ENCODE measurements at places on chromosomes 7 and 10.
A peak's percentile ranks its signal among the peaks of the same experiment; 100 is the strongest.

DNA sequence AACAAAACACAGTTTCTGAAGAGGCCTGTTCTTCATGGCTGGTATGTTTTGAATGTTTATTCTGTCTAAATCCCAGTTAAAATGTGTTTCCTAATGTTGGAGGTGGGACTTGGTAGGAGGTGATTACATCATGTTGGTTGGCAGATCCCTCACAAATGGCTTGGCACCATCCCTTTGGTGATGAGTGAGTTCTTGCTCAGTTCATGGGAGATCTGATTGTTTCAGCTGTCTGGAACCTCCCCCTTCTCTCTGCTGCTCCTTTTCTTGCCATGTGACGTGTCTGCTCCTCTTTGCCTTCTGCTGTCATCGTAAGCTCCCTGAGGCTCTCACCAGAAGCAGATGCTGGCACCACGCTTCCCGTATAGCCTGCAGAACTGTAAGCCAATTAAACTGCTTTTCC is 383.6 kb upstream of the TPK1 start:
- DNase-seq, result no peak

GRCh38 chr10:107032700-107033401 is 131.7 kb downstream of the SORCS1 start:
- DNase-seq, result no peak

- no peak for DNase-seq
Observed at GRCh38 chr10:12279281-12279680, 70.1 kb upstream of the CAMK1D start.

DNA sequence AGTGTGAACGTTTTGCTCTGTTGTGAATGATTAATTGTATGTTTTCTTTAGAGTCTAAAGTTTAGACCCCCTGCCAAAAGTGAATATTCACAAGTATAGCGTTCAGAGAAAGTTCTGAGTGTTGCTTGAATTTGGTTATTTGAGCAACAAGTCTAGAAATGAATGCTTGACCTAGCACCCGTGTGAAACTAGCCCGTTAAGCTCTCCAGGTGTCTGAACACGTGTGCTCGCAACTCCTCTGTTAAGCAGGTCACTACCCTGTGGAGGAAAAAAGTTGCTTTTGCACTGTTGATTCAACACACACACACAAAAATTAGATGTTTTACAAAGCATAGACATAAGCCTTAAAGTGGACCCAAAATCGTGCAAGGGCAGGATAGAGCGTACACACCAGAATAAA is 78.6 kb upstream of the SAMD8 start:
- DNase-seq, result no peak

- DNase-seq, result peak; percentile 48
Observed at GRCh38 chr10:132185601-132186487, 904 bp upstream of the DPYSL4 start.

DNA sequence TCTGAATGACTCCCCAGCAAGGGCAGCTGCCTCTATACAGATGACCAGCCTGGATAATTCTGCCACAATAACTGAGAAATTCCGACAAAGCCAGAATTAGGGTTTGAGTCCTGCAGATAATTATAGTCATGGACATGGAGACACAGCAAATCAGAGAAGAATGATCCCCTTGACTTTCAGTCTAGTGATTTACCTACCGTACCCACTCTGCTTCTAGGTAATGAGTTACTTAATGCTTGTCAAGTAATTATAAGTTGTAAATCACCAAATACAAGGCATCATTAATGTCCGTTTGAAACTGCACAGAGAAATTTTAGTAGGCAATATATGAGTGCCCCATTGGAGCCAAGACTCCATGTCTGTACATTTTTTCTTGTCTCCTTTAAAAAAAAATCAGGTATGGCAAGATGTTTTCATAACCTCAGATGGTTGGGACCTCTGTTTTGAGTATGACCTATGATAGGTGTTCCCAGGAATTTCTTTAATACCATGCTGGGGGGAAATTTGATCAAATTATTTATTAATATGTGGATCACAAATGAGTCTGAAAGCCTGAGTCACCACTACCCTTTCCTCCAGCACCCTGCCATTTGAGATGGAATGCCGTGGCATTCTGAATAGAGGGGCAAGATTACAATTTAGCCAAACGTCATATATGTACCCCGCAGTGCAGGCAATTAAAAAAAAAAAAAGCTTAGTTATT is 5.5 kb upstream of the ARID5B start:
- no peak for DNase-seq

DNA sequence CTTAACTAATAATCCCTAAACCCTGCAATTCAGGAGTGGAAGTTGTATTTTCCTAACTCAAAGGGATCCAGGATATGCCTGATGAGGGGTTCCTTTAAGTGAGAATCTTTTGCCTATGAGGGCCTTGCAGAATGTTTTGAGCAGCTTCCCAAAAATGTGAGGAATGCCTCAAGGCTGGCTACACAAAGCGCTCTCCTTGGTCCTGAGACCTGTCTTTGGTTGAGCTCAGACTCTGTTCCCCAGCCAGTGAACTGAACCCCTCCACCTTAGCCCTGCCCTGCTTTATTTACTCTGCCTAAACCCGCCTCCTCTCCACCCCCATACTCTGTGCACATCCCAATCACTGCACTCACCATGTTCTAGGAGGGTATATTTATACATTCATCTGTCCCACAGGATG is 108.6 kb downstream of the NRCAM start:
- no peak for DNase-seq

GRCh38 chr7:94330269-94331020 is 64.2 kb upstream of the COL1A2 start:
- no peak for DNase-seq

- DNase-seq, result no peak
Observed at GRCh38 chr7:123120286-123120685, 79.5 kb downstream of the SLC13A1 start.

DNA sequence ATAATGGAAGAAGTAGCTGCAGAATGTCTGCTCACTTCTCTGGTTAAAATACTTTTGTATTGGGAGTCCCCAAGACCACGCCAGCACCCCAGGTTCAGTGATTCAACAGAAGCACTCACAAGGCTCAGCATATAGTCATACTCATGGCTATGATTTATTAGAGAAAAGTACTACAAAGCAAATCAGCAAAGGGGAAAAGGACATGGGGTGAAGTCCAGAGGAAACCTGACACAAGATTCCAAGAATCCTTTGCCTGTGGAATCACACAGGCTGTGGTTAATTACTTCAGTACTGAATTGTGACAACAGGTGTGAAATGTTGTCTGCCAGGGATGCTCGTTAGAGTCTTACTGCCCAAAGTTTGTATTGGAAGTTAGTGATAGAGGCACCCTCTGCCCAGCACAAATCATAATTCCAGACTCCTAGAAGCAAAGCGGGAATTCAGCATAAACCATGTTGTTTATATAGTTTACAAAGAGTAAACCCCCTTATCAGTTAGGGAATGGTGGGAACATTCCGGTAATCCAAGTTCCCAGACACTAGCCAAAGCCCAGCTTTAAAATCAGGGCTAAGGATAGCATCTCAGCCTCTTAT is 79.4 kb downstream of the HYCC1 start:
- DNase-seq, result no peak

DNA sequence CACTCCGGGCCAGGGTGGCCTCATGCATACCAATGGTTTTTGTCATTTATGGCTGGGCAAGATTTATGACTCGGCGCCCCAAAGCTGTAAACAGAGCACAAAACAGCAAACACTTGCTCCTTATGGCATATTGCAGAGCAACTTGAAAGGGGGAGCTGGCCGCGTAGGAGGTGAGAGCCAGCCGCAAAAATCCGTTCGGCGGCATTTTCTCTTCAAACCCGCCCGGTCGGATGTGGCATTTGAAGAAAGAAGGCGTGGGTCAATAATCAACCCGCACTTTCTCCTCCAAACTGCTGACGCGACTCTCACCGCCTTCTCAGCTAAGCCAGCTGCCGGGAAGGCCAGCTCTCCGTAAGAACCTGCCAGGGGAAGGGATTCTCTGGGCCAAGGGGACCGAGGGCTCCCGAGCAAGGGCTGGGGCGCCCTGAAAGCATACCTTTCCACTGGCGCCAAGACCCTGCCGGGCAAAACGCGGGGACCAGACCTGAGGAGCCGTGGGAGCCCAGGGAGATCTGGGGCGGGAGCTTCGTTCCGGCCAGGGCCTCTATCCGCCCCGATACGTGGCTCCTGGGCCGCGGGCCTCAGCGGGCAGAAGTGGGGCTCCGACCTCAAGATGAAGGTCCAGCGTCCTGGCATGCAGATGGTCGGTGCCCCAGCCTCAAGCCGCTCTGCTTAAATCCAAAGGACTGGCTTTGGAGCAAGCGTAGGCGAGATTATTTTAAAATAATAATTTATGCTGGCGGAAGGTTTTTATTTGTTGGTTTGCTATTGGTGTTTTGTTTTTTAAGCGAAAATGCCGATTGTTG is 12.9 kb upstream of the HOXA2 start:
- DNase-seq, result no peak

- no peak for DNase-seq
Observed at GRCh38 chr7:10684606-10685005, 289.1 kb upstream of the PHF14 start.

- no peak for DNase-seq
Observed at GRCh38 chr7:101819183-101819582, 1.8 kb downstream of the CUX1 start.

- DNase-seq, result no peak
Observed at GRCh38 chr10:32149252-32149955, 93.2 kb upstream of the KIF5B start.

GRCh38 chr10:70927189-70927943 is 39.0 kb upstream of the PCBD1 start:
- no peak for DNase-seq

- DNase-seq, result peak; percentile 52
Observed at GRCh38 chr10:112314822-112315474, 31.7 kb downstream of the TECTB start.

- DNase-seq, result no peak
Observed at GRCh38 chr7:5207131-5207530, 17.1 kb downstream of the WIPI2 start.

DNA sequence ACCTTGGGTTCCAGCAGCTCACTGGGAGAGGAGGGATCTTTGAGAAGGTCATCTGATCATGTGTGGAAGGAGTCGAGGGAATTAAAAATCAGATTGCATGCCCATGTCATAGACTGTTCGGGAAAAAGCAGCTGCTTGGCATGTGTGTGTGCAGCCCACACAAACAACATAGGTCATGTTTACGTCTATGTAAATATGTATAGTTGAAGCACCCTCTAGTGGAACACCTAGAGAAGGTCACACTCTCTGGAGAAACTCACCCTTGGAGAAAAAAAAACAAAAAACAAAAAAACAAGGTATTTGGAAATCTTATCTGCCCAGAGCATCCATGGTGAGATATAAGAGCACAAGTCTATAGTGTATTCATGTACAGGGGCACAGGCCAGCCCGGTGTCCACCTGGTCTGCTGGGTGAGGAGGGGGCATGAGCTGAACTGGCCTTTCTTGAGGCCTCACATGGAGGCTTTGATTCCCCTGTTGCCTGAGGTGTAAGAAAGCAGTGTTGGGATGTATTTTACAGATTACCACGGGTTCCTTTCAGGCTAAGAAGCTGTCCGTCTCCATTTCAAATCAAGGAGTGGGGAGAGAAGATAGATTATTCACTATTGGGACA is 98.0 kb downstream of the NPY start:
- no peak for DNase-seq

DNA sequence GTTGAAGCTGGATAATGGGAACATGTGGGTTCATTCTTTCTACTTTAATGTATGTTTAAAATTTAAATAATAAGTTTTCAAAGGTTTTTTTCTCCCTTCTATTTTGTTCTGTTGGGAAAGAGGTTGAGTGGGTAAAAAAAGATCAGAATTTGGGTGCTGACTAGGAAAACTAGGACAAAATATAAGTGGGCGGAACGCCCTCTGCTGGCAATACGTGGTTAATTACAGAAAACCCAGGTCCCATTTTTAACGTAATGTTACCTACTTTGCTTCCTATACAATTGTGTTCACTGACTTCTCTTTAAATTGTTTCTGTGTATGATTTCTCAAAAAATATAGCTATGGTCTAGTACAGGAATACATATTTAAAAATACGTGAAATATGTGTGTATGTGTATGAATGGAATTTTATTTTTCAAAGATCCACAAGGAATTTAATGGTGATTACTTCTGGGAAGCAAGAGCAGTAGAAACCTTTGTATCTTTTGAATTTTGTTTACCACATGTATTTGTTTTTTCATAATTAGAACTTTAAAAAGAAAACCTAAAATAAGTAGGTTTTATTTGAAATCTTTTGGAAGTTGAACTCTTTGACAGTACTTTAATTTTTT is 8.7 kb downstream of the ECD start:
- DNase-seq, result peak; percentile 34

- no peak for DNase-seq
Observed at GRCh38 chr10:133160826-133161471, 930 bp downstream of the KNDC1 start.

DNA sequence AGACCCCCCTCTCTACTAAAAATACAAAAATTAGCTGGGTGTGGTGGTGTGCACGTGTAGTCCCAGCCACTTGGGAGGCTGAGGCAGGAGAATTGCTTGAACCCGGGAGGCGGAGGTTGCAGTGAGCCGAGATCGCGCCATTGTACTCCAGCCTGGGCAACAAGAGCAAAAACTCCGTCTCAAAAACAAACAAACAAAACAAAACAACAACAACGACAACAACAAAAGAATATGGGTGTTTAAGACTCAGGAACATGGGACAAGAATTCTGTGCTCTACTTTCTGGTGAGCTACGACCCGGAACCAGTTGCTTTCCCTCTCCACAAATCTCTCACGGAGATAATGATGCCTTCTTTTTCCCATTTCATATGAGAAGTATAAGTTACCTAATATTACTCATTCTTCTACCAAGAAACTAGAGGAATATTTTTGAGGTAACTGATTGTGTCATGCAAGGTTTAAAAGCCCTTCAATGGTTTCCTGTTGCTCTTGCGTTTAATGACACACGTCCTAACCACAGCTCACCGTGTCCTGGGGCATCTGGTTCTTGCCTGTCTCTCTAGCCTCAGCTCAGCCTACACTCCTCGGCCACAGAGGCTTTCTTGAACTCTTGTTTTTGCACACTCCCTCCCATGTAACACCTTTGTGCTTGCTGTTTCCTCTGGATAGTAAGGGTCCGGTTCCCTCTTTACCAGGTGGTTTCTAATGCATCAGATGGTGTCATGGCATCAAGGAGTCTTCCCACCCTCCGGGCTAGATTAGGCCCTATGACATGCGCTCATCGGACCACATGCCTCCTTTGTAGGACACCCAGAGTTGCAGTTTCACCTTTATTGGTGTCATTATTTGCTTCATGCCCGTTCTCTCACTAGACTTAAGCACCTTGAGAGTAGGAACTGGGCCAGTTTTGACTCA is 67.5 kb downstream of the PFKFB3 start:
- DNase-seq, result peak; percentile 45

DNA sequence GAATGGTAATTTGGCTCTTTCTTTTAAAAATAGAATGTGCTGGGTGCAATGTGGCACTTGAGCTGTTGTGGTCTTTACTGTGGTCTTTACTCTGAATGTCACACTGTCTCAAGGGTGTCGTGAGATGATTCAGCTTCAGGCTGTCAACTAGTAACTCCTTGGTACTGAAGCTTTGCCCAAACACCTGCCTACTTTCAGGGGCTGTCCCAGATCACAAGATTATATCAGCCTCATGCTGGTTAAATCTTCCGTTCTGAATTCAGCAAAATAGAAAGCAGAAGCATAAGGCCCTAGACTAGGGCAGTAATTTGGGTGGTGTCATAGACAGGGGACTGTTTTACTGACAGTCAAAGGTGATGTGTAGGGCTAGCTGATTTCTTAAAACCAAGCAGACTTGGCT is 110.9 kb downstream of the BAMBI start:
- DNase-seq, result no peak
